ENCODE measurements at places on chromosomes 2 and 18.

GRCh38 chr18:6963452-6964097 is 154.0 kb downstream of the LAMA1 start:
- no peak for DNase-seq

GRCh38 chr18:63433334-63433866 is 11.1 kb upstream of the VPS4B start:
- DNase-seq = no peak

DNA sequence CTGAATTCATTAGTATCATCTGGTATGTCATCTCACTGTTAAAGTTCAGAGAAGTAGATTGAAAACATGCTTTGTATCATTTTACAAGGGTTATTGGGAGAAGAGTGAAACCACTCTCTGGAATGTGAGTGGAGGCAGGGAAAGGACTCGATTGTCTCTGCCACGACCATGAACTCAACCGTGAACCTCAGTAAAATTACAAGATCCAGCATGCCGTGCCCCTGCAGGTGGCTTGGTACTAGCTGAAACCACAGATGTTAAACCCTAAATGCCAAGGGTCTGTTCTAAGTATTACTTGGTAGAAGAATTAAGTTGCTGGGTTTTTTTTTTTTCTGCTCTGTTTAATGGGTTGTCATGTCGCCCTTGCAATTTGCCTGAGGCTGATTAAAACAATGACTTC is 197.2 kb downstream of the MYO3B start:
- no peak for DNase-seq

DNA sequence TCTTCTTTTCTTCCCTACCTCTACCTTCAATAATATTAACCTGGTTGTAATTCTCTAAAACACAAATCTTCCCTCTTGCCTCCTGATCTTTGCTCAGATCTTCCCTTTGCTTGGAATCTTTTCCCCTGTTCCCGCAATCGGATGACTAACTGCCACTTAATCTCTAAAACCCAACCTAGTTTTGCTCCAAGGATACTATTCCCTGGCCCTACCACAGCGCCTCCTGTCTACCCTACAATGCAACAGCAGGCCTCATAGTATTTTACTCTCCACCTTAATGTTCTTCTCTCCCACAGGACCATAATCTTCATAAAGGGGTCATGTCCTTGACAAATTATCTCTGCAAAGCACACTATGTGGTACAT is 246.8 kb upstream of the TNP1 start:
- DNase-seq = no peak

DNA sequence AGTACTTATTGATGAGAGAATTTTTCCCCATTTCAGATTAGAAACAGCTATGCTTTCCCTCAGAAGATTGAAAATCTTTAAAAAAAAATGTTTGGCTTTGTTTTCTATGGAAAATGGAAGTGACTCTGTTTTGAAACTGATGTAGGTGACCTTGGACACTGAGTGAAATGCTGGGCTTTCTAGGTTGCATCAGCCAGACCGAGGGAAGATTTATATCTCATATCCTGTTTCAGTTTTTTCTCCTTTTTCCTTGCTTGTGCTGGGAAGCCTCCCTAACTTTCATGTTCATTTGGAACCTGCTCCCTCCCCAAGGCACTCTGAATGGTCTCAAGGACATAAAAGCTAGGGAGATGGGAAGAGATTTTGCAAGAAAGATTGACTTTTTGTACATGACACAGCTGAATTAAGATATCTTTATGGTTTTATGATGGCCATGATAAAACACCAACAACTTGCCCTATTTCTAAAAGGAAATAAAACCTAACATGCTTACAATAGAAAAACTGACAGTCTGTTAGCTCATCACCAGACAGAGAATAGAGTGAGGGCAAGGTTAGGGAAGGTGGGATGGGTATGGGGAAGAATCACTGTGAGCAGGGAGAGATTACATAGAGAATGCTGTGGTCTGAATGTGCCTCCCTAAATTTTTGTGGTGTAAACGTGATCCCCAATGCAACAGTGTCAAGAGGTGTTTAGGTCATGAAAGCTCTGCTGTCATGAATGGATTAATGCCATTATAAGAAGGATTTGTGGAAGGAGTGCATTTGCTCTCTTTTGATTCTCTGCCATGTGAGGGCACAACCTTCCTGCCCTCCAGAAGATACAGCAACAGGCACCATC is 249.7 kb downstream of the TPGS2 start:
- DNase-seq = no peak

DNA sequence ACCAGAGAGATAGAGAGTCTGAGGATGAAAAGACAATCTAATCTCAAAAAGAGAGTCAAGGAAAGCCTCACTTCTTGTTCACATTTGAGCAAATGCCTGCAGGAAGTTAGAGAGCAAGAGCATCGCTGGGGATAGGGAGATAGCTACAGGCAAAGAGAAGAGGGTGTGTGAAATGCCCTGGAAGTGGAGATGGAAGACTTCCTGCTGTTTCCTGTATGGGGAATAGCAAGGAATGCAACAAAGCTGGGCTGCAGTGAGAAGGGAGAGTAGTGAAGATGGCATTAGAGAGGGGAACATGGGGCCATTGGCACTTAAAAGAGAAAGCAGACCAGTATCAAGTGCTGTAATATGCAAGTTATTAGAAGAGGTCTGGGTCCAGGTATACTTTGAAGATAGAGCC is 488.6 kb downstream of the METTL4 start:
- no peak for DNase-seq

GRCh38 chr2:43408407-43409160 is 182.2 kb upstream of the ZFP36L2 start:
- DNase-seq = no peak

DNA sequence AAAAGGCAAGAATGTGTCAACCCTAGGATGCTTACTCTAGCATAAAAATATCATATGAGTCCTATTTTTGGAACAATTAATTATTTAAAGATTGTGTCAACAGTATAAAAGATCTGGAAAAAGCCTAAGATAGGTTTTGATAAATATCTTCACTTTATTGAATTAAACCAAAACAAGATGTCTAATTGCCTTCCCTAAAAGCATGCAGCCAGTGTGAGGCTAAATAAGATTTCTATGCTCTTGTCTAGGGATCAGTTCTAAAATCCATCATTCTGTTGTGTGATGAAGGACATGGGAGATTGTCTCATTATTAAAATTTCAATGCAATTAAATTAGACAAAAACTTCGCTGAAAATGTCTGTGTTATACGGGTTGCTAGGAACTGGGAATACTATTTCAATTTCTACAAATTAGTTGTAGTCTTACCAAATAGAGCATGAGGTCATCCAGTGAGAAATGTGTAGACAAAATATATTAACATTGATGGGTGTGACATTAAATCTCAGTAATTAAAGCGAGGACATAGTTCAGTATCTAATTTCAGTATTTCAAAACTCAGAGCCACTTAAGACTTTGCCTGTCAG is 535.6 kb upstream of the FSIP2 start:
- no peak for DNase-seq

DNA sequence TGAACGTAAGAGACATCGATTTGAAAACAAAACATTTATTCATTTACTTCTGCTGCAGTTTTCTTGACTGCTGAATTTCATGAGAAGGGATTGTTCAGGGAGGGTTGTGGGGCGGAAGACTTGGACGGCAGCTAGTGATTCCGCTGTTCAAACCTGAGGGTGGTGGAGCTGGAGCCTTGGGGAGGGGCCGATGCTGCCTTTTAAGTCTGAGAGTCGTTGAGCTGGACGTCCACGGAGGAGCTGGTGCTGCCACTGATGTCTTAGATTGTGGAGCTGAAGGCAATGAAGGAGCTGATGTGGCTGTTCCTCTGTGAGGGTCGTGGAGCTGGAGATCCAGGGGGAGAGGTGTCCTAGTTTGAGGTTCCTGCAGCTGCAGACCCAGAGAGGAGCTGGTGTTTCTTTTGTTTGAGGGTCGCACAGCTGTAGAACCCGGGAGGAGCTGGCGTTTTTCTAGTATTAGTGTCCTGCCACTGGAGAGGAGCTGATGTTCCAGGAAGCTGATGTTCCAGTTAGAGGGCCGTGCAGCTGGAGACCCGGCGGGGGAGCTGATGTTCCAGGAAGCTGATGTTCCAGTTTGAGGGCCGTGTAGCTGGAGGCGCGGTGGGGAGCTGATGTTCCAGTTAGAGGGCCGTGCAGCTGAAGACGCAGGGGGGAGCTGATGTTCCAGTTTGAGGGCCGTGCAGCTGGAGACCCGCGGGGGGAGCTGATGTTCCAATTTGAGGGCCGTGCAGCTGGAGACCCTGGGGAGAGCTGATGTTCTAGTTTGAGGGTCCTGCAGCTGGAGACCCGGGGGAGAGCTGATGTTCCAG is 150.9 kb downstream of the RTP5 start:
- no peak for DNase-seq

- DNase-seq = no peak
Measured at GRCh38 chr2:180716186-180717180, 263.9 kb upstream of the UBE2E3 start.

GRCh38 chr2:64359892-64360657 is 93.9 kb upstream of the LGALSL start:
- no peak for DNase-seq

GRCh38 chr2:148969659-148970061 is 68.8 kb upstream of the LYPD6B start:
- DNase-seq = no peak

DNA sequence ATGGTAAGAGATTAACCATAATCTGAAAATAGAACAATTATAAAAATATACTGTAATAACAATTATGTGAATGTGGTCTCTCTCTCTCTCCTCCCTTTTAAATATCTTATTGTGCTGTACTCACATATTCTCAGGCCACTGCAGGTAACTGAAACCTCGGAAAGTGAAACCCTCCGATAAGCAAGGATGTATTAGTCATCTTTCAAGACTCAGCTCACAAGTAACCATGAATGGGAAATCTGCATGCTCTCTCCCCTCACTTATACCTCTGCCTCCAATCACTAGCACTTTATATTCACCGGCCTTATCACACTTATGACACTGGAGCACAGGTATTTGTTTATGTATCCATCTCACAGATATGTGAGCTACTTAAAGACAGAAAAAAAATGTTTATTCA is 139.7 kb downstream of the LRP2 start:
- DNase-seq = no peak

DNA sequence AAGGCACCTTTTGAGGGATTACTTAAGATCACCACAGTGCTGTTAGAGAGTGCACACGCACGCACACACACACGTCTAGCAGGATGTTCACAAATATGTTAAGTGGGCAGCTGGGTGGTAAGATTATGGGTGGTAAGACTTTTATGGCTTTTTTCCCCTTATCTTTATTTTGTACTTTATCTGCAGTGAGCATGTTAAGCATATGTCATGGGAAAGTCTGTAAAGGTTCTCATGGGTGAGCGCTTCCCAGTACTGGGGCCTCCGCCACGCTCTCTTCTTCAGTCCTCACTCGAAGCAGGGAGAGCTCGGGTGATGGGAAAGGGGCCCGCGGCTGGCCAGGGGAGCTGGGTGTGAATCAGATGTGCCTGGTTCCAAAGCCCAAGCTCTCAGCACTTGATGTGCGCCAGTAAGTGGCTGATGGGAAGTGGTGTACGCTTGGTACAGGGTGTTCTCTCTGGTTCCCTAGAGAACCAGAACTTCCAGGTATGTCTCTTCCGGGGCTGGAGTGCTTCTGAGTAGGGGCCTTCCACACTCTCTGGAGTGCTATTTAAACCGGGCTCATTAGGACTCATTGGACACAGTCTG is 83.9 kb upstream of the YWHAQ start:
- no peak for DNase-seq

DNA sequence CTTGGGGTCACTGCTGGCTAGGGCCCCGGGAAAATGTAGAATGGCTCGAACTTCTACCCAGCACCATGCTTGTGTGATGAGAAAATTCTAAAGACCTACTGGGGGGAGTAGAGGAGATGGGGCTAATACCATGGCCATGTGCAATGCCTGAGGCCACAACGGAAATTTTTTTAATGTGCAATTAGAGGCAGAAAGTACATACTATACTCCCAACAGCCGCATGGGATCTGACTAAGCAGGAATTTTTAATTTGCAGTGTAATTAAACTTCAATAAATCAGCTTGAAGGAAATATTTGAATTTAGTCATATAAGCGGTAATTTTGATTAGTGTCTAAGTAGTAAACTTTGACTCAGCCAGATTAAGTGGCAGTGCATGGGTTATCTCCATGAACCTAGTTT is 53.2 kb upstream of the CNGA3 start:
- DNase-seq = no peak

GRCh38 chr2:86186431-86186830 is 8.8 kb downstream of the IMMT start:
- no peak for DNase-seq

- no peak for DNase-seq
Measured at GRCh38 chr2:128395196-128395595, 76.5 kb upstream of the HS6ST1 start.

DNA sequence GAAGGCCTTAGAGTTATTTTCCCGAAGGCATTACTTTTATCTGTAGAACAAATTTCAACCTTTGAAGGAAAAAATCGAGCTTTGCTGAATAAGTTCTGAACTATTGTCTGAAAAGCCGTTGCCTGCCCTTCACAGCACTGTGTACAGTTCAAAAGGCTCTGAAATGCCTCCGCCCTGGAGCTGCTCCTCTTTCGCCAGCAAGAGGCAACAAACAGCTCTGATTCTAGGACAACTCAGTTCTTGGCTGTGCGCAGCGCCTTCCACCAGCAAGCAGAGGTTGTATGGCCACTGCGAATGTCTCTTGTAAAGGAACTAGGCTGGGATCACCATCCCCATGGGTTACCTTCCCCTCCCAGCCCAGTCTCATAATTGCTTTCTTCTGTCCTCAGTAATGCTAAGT is 308.5 kb downstream of the GBX2 start:
- no peak for DNase-seq

DNA sequence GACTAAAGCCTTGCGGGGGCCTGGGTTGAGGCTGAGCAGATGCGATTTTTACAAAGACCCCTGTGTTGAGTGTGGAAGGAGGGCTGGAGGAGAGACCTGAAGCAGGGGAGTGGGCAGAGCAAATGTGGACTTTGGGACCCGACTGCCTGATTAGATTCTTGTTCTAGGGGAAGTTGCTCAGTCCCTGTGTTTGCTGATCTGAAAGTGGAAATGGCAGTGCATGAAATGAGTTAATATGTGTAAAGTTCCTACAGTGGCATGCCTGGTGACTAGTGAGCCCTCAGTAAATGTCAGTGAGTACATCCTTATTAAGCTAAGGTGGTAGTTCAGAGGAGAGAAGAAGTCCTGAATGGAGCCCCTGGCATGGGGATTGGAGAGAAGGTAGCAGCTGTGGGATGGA is 52.3 kb downstream of the ARMC9 start:
- no peak for DNase-seq

GRCh38 chr2:88053934-88054781 is 1.4 kb downstream of the KRCC1 start:
- no peak for DNase-seq

GRCh38 chr2:155841442-155841841 is 491.1 kb downstream of the NR4A2 start:
- no peak for DNase-seq
